ENCODE measurements at places on chromosomes 2 and 18. TPM values are rescaled to one million over a fixed set of nuclear protein-coding genes. Genes with fewer than 3 reads are reported as not detected.

Gene TCF7L1
- total RNA-seq: 2.0 TPM

Gene COLEC12
- total RNA-seq: 0.38 TPM

Gene KHK
- 1.7 TPM for total RNA-seq

Gene TUBA3E
- not detected for total RNA-seq

Gene GKN1
- not detected for total RNA-seq

Gene VWA3B
- total RNA-seq: 0.08 TPM

Gene CHRNG
- not detected for total RNA-seq
